CD8-positive, alpha-beta memory T cell (primary cell): ENCODE measurements at places on chromosomes 7 and 10. TPM values are rescaled to one million over a fixed set of nuclear protein-coding genes. Genes with fewer than 3 reads are reported as not detected.

DNA sequence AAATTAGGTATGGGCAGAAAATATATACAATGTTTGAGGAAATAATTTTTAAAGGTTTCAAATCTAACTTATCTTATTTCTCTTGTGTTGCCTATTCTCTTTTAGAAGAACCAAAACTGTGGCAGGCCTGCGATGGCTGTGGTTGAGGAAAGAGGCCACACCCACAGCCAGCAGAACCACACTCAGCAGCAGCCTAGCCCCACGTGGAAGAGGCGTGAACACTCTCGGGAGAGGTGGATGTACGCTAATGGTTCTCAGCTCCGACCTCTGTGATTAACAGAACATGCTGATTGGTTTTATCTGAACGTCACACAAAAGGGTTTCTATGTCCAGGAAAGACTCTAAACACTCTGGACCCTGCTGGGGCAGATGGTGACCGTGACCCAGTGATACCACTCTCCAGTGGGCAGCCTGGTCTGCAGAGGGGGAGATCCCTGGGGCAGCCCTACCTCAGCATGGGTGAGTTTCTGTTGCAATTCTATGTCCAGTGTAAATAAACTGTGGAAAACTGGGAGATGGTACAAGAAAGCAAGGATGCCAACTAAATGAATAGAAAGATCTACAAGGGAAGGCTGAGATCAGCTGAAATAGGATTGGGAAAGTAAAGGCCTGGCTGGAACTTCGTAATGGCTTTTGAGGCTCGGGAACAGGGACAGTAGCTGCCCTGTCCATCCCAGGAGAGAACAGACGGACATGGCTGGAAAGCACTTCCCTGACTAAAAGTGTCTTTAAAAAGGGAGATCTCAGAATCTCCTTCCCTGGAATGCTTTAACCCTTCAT lies 26.6 kb downstream of the DIP2C start:
- no peak for DNase-seq

DNA sequence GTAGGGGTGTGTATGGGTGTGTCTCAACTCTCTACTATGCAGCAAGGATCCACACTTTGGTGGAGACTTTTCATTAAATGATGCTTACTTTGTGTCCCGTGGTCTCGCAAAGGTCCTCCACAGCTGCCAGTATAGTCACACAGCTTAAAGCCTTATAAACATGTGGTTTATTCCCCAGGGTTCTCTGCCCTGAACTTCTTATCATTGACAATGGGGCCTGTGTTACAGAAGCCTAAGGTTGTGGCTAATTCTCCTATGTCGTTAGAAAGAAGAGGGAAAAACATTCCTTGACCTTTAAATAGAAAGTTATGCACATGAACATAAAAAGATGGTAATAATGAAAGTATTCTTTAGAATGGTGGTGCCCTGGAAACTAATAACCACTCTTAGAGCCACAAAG lies 201.4 kb downstream of the INHBA start:
- no peak for DNase-seq

GRCh38 chr7:4136501-4137110 lies 545.5 kb upstream of the FOXK1 start:
- no peak for DNase-seq

DNA sequence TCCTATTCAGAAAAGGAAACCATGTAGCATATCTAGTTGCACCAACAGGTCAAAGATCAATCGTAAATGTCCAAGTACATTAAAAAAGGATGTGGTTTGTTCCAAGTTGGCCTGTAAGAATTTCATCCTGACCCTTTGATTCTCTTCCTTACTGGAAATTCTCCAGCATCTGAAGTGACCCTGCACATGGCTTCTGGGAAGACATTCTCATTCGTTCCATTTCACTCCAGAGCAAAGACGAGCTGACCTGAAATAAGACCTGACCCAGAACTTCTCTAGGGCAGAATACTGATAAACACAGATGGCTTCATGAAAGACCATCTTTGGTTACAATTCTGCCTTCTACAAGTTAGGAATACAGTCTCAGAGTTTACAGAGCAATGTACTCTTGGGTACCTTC lies 39.8 kb downstream of the ASB4 start:
- DNase-seq: no peak

GRCh38 chr7:145957160-145957890 lies 159.3 kb upstream of the CNTNAP2 start:
- no peak for DNase-seq

GRCh38 chr7:146728141-146728540 lies 611.5 kb downstream of the CNTNAP2 start:
- no peak for DNase-seq

DNA sequence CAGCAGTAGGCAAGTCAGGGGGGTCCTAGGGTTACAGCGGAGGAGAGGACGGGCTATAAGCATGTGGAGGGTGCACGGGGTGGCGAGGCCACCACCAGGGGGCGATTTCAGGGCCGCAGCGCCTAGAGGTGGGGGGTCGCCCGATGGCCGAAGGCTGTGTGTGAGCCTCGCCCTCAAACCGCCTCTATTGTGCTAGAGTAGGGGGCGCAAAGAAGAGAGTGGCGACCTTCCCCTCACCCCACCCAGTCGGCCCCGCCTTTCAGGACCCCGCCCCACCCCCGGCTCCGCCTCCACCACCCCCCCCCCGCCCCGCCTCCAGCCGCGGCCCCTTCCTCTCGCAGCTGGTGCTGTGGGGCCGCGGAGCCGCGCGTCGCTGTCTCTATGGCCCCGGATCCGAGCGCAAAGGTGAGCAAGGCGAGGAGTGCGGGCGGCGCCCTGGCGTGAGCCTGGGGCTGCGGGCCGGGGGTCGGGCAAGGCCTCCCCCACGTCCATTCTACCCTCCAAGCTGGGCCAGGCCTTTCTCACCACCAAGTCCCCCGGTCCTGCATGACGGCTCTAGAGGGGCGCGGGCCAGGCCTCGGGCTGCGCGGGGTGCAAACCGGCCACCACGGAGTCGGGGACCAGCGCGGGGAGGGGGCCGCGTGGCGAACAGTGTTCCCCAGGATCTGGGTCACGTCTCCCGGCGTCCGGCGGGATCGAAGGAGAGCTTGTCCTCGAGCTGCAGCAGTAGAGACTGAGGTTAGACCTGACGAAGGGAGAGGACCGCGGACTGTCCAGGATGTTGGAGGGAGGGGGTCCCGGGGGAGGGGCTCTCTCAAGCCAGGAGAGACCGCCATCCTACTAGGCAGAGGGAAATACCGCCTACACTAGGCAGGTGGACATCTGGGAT lies at the start of gene SEMA4G:
Gene SEMA4G, plus strand, starts transcription at position 318 of the 889 bp plus-strand sequence. CDS start 3,409 bp downstream, outside the sequence.
- DNase-seq: peak; percentile 28

DNA sequence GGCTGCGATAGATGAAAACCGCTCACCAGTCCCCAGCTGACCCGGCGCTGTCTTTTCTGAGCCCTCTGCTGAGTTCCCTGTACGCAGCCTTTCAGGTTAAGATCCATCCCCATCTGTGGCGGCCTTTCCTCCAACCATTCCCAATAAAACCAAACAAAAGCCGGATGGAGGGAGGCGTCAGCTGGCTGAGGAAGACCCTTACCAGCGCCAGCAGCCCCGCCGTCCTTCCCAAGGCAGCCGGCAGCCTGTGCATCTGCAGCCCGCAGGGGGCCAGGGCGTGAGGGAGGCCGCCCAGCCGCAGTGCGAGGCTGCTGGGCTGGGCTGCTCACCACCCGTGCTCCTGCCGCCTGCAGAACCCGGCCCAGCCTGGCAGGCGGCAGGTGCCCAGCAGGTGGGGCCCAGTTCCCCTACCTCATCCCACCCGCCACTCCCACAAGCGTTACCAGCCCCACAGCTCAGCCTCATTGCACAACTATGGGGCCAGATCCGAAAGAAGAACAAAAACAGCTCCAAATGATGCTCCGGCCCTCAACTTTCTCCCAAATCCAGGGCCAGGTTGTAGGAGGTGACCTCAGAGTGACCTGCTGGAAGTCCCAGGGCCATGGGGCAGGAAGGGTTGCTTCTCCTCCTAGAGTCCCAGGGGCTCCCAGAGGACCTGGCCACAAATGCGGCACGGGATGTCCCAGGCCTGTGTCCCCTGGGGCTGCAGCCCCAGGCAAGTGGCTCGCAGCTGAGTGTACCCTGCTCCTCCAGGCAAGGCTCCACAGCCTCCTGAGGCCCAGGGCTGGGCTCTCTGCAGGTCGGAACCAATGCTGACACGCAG lies 23.8 kb downstream of the PAPOLB start:
- no peak for DNase-seq

GRCh38 chr10:19788075-19788686 lies 28.1 kb upstream of the PLXDC2 start:
- no peak for DNase-seq

DNA sequence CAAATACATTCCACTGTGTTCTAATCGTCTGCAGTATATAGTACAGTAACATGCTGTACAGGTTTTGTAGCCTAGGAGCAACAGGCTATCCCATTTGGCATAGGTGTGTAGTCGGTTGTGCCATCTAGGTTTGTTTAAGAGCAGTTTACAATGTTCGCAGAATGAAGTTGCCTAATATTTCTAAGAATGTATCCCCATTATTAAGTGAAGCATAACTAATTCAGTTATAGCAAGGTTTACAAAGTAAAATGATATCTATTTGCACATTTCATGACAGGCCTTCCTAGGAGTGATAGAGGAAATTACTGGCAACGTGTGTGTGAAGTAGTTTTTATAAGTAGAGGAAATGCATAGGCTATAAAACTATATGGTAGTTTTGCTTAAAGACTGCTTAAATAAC lies 4.0 kb downstream of the CREM start:
- no peak for DNase-seq

The HOXA4 gene
- total RNA-seq: 0.11 TPM

The IRF5 gene
- 7.8 TPM for total RNA-seq
